COR-L47 (cell line): ENCODE measurements at places on chromosomes 16 and 17.

- DNase-seq, result no peak
Observed at GRCh38 chr16:75218256-75219076, at the start of gene CTRB1. TSS of gene CTRB1 (plus strand) at chr16:75218988. CDS start at chr16:75219008, 20 bp downstream.

GRCh38 chr17:30503558-30503957 lies 26.4 kb downstream of the GOSR1 start:
- no peak for DNase-seq

DNA sequence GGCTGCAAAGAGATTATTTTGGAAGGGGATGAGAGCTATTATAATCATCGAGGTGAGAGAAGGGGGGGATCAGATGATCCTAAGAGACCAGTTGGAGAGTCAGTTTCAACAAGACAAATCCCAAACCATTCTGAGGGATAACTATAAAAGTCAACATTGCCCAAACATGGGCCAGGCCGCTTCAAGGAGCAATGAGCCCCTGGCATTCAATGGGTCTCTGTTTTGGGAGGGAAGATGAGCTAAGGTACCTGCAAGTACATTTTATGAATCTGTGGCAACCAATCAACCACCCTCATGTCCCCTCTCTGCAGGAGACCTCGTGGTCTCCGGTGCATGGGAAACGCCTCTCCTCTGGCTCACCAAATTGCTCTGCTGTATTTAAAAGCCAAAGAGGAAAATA lies 209.9 kb upstream of the C16orf82 start:
- no peak for DNase-seq

DNA sequence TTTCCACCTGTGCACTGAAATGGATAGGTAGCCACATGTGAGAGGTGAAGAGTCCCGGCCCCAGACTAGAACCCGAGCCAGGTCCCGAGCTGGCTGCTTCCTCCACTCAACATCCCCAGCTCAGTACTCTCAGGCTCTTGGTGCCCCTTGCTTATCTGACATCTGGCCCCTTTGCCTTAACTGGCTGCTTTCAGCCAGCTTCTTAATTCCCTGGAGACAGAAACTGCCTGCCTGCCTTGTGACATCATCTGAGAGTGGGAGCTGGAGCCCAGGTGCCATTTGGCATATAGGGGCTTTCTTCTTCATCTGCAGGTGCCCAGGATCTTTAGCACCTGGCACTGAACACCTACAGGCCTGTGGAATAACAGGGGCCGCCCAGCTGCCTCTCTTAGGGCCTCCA lies 8.9 kb downstream of the CHAD start:
- no peak for DNase-seq

DNA sequence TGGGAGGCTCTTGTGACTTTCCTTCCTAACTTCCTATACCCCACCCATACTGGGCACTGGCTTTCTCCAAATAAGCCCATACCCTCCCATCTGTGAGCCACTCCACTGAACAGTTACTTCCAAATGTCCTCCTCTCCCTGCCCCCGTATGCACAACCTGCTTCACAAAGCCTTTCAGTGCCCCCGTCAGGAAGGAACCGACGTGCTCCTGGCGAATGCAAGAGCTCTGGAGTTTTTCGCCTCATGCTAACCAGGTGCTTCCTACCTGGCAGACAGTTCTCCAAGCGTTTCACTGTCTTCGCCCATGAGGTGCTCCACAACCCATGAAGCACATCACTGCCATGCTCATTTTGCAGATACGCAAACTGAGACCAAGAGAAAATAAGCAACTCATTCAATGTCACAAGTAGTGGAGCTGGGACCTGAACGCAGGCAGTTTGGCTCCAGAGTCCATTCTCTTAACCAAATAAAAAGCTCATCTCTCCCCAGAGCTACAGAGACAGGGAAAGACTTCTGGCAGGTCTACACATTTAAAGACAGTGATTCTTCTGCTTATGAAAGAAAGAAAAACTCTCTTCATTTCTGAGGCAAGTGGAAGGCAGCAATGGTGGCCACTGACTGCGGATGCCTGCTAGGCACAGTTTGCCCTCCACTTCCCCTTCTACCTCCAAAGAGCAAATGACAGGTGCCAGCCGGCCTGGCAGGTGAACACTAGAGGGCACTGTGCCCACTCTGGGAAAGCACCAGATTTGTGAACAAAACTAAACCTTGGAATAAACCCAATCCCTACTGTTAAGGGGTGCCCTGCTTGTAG lies 23.8 kb downstream of the SPHK1 start:
- DNase-seq, result peak; percentile 44

- no peak for DNase-seq
Observed at GRCh38 chr17:49521471-49522356, 26.6 kb downstream of the NGFR start.

- no peak for DNase-seq
Observed at GRCh38 chr16:1713331-1713730, 7.3 kb downstream of the MAPK8IP3 start.

DNA sequence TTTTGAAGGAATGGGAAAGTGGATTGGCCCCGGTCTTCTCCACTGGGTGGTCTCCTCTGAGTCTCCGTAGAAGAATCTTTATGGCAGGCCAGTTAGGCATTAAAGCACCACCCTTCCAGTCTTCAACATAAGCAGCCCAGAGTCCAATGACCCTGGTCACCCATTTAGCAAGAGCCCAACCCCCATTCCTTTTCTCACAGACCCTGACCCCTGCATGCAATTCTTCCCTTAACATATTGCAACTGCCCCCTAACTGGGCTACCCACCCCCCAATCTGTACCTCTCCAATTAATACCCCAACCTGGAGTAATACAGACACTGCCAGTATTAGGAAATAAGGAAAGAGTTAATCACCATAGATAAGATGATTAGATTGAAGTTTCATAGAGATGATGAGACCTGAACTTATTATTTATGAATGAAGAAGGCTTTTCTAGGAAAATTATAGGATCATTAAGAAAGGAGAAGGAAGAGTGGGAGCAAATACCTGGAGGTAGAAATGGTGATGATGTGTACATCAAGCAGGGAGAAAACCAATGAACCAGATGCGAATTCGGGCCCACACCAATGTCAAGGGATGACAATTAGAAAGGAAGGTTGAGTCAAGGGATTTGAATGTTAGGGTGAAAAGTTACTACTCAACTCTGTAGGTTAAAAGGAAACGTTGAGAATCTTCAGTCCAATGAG lies 2.4 kb downstream of the CCL2 start:
- DNase-seq, result no peak

- DNase-seq, result peak; percentile 43
Observed at GRCh38 chr16:72198021-72198711, 26.2 kb upstream of the PMFBP1 start.

- DNase-seq, result no peak
Observed at GRCh38 chr17:42476411-42476810, 17.7 kb downstream of the ATP6V0A1 start.

- no peak for DNase-seq
Observed at GRCh38 chr17:29102046-29102445, 59.1 kb downstream of the PIPOX start.
